ENCODE measurements at places on chromosomes 12 and 14.
A peak's percentile ranks its signal among the peaks of the same experiment; 100 is the strongest.

DNA sequence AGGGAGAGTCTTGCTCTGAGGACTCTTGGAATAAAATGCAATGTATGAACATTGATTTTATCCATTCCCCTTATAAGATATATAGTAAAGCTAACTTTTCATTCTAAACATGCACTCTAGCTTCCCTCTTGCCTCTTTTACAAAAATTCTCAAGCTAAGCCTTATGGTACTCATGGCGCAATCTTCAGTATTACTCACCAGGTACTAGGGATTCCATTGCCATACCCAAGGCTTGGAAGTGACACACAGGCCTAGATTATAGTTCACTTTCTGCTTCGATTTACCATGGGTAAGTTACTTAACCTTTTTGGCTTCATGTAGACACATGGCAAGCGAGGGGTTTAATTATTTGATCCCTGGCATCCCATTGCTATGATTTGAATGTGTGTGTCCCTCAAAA is 331.5 kb downstream of the LRIG3 start:
- peak; percentile 28 for DNase-seq

DNA sequence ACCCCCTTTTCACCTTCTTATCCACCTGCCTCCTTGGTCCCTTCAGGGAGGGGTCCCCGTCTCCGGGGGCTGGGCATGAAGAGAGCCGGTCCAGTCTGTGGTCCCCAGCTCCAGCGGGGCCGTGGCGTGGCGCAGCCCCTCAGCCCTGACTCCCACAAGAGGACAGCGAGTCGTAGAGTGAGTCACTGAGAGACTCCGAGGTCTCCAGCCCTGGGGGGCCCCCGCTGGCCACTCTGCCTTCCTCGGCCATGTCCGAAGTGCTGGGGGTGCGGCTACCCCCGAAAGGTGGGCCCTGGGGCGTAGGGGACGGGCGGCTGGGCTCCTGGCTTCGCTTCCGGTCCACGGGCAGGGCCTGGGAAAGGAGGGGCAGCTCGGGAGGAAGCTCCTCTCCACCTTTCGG is 36.5 kb downstream of the NCKAP5L start:
- DNase-seq, result no peak

GRCh38 chr14:24978862-24979724 is 70.9 kb downstream of the STXBP6 start:
- DNase-seq, result no peak

DNA sequence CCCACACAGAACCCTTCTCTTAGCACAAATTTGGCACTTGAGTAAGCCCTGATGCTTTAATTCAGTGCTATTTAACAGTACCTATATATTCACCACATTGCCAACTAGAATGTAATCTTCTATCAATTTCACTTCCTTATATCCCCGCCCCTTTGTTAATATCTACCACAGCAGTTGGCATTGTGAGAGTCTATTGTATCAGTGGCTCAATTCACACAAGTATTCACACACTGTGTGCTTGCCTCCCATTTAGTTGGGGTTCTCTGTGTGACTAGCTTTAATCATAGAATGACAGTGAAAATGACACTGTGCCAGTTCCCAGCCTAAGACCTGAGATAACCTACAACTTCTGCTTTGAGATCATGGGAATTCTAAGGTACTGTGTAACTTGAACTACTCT is 103.1 kb downstream of the SEC23A start:
- no peak for DNase-seq

GRCh38 chr14:104148433-104149277 is 10.3 kb downstream of the KIF26A start:
- no peak for DNase-seq

DNA sequence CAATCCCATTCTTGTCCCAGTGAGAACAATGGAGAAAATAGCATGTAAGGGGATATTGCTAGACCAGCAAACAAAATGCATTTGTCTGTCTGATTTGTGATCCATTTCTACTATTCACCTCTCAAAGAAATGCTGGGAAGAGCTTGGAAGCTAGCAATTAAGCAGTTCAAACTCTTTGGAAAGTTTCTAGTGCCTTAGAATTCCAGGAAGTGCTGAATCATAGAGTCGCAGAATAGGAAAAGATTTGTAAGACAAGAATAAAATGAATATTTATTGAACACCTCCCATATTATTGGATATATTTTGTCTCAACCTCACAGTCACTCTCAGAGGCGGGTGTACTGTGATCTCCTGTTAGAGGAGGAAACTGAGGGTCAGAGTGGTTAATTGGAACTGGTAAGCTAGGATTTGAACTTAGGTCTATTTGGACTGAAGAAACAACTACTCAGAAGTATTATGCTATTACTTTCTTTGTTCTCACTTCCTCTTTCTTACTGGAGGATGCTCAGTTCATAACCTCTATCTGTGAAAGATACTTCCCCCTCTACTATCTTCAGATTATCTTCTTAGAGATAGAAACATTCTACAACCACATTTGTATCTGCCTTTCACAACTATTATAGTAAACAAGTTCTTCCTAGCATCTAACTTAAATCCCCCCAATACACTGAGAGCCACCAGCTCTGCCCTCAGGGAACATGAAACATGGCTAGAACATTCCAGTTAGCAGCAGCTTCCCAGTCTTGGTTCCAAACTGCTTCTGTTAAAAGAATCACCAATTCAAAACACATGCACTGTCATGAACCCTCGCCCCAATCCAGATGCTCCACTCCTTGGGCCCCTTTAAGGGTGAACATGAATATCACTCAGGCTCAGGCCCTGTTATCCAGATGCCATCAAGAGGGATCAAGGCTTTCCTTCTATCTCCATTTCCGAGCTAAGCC is 64.2 kb downstream of the DRAM1 start:
- DNase-seq, result no peak

DNA sequence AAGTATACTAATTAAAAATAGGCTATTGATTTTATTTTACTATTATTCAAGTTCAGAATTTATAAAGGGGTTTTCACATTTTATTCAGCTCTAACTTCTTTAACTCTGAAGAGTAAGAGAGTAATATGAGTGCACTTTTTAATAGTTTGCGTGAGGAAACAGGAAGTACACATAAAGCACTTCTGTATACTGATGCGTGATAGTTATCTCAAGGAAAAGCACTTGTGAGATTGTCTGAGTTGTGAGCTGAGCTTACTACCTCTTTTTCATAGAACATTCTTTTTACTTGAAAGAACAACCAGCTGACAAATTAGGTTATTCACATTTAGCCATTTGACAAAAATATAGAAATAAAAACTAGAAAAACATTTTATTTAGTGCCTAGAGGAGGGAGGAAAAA is 1.9 kb downstream of the RAD51AP1 start:
- no peak for DNase-seq

DNA sequence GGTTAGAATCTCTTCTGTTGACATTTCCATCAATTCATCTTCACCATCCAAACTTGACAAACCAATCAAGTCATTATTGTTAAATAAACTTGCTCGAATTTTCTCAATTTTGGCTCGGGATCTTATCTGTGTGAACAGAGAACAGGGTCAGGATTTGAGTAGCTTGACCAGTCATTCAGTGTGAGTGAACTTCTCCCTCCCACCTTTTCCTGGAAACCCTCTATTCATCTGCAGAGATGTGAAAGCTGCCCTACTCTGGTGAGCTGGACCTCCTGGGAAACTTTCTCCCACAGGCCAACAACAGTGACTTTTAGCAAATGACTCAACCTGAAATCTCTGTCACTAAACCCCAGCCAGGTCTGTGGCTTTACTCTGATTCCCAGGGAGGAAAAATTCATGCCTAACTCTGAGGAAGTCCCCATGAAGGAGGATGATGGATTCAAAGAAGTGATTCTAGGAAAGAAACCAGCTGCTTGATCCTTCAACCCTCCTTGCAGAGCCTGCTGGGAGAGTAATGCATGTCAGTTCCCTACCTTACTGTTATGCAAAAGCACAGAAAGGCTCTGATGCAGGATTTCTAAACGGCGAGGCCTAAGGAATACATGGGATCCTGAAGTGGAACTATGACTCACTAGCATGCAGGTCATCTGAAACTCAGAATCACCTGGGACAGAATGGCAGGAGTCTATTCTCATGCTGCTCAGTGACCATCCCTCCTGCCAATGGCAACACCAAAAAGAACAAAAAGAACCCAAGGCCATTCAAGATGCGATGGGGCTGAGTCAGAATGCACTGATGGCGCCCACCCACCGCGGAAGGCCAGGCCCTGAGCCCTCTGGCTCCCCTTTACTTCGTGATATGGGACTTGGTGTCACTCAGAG is 58.0 kb downstream of the TRAFD1 start:
- no peak for DNase-seq

DNA sequence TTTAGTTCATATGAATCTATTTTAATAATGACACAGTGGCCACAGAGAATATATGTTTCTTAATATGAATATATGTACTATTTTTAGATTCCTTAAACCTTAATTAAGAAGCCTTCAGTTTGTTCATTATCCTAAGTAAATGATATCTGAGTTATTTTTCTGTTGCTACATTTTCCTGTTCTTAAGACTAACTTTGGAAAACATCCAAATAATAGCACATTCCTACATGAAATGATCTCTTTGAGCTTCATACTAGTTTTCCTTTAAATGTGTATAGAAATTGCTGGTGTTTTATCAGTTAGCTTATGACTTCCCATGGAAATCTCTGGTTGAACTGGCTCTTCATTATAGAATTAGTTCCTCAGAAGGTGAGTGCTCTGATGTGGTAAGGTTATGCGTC is 72.1 kb downstream of the POLR3B start:
- DNase-seq, result no peak

DNA sequence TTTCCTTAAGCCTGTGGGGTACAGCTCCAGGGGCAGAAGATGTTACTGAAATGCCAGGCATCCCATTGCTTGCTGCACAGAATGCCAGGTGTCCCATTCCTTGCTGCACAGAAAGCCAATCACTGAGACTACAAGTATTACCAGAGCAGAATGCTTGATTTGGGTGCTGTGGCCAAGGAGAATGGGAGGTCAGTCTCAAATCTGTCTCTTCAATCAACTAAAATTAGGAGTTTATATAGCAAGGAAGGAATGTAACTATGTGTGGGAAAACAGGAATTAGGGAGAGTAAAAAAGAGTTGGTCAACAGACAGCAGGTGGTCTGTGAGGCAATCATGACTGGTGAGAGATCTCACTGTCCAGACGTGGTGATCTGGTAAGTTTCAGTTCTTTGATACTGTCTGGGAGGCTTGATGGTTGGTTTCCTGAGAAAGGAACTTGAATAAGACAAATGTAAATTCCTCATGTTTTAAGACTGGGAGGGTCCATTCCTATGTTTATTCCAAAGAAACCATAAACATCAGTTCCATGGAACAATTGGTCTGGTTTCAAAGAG is 31.2 kb upstream of the VASH1 start:
- no peak for DNase-seq

DNA sequence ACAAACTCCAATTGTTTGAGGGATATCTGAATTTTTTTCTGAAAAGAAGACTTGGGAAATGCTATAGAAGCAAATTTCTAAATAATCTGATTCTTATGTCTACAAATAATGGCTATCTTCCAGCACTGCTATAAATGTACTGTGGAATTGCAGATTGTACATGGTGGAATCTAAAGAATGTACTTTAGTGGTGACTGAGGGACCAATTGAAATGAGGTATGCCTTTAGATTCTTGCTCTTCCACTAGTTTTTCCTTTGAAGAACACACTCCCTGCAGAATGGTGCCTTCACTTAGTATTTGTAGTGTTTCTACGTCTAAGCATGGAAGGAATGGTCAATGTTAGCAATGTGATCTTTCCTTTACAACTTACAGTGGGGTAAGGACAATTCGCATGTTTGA is 11.7 kb upstream of the PRB4 start:
- DNase-seq, result peak; percentile 0
